Myocyte (in vitro differentiated cells): ENCODE measurements at places on chromosomes 7 and 10. TPM values are rescaled to one million over a fixed set of nuclear protein-coding genes. Genes with fewer than 3 reads are reported as not detected.

The GIMAP2 gene
- total RNA-seq = 2.1 and 2.2 TPM in 2 replicates

The IL2RA gene
- not detected in 2 replicates for total RNA-seq

DNA sequence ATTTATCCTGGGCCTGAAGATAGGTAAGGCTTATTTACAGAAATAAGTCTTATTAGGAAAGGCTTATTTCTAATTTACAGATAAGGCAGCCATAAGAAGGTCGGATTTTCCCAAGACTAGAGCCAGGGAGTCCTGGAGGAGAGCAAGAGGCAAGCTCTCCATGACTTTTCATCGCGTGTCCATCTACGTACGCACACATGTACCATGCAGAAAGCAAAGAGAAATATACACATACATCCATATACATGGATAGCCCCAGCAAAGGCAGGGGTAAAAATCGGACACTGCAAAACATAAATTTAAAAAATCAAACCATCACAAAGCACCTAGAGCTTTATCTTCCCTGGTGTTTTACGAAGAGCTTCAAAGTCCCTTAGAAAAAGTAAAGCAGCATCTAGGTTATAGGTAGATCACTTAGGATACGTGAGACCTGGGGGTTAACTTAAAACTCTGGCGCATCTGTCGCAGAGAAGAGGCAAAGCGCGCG lies 25.8 kb upstream of the ZRANB1 start:
- DNase-seq = no peak

GRCh38 chr7:159091041-159091440 lies 53.6 kb downstream of the VIPR2 start:
- no peak for DNase-seq

DNA sequence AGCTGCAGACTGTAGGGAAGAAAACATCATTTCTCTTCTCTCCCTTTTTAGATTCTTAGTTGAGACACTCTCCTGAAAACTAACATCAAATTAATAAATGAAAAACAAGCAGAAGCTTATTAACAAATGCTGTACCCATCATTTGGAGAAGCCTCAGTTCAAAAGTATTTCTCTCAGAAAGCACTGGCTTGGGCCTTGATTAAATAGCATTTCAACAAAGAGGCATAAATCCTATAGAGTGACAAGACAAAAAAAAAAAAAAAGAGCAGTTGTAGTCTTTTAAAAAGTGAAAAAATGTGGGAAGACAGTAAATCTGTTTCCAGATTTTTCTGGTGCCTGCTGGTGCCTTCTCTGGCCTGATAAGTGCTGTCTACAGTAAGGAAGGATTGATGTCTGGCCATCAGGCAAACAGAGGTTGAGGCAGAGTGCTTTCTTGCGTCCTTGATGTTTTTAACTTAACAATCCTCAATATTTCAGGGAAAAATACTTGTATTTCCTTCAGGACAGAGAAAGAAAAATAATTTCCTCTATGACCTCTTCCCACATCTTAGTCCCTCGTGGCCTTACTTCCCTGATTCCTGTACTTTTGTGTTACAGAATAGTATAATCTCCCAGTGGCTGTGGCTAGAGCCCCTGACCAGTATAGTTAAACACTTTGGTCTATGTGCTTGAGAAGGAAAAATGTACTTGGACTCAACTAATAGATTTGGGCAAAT lies 300.5 kb downstream of the HGF start:
- DNase-seq = no peak
